ENCODE measurements at places on chromosomes 13 and 19.

DNA sequence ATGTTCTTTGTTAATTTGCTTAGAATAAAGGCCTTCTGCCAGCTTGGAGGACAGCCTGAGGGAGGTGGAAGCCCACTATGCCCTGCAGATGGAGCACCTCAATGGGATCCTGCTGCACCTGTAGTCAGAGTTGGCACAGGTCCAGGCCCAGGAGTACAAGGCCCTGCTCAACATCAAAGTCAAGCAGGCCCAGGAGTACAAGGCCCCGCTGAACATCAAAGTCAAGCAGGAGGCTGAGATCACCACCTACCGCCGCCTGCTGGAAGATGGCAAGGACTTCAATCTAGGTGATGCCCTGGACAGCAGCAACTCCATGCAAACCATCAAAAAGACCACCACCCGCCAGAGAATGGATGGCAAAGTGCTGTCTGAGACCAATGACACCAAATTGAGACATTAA is 41.7 kb downstream of the ZNF85 start:
- peak; percentile 65 for DNase-seq

GRCh38 chr19:48325265-48325910 is at the start of gene EMP3:
Gene EMP3 (plus strand): TSS chr19:48325552. CDS start chr19:48326845, 1,293 bp downstream.
- peak; percentile 92 for DNase-seq

DNA sequence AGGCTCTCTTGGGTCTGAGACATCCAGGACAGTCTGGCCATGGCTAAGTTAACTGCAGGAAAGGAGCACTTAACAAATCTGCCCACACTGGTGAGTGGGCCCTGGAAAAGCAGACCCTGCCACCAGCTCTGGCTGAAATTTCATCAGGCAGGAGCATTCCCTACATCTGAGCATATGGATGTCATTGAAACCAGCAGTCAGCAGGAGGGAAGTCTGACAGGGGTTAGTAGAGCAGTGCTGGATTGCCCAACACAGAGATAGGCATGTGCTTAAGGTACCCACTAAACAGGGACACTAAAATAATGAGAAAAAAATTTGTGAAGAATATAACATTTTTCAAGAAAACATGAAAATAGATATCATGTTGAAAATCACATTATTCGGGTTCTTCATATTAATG is 13.6 kb upstream of the ACOD1 start:
- DNase-seq: no peak

DNA sequence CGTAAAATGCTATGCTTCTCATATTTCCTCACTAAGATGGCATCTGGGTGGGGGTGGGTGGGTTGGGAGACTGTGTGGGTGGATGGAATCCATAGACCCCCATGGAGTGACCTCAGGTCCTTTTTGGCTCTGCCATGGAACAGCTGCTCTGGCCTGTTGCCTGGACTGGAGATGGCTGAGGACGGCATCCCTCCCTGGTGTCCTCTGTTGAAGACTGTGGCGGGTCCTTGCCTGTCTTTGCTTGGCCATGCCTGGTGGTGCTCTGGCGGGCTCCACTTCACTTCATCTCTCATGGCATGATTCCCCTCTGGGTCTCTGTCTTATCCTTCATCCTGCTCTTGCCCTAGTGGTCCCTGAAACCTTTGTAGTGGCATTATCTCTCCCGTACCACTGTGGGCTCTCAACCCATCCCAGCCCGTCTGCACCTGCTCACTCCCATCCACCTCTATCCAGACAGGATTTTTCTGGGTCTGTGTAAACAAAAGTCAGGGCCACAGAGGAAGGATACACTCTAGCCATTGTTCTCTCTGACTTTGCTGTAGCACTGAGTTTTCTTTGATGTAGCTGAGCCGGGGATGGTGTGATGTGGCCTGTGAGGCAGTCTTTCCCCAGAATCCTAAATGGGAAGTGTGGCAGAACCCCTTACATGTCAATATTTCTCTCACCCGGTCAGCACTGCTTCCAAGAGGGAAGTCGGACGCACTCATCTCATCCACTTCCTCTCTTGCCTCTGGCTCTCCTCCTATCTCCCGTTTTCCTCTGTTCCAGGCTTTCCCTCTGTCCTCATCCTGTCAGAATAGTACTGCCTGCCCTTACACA is 36.1 kb downstream of the WDFY2 start:
- DNase-seq: no peak

- no peak for DNase-seq
Observed at GRCh38 chr19:32459204-32459865, 53.8 kb downstream of the DPY19L3 start.

GRCh38 chr13:48318821-48319511 is 15.4 kb downstream of the RB1 start:
- DNase-seq: no peak

DNA sequence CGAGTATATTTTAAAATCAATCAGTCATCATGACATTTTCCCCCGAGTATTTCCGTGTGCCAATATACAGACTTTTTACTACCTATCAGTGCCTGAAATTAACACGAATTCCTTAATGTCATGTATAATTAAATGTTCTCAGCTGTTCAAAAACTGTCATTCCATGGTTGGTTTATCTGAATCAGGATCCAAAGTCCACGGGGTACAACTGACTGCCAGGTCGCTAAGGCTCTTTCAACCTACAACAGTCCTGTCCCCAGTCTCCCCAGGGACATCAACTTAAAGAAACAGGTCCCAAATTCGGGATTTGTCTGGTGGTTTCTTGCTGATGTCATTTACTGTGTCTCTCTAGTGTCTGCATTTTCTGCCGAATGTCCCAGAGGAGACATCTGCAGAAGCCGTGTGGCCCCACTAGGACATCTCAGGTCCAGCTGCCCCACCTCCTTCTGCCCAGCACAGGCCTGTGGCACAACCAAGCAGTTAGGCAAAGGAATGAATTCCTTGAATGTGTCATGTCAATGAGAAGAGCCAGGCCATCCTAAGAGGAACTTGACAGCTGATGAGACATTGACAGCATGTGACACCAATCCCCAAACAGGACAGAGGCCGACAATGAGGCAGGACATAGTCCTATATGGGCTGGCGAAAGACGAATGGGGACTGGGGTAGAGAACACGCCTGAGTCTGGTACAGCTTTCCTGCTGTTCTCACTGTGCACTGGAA is 109.5 kb downstream of the STK24 start:
- no peak for DNase-seq

DNA sequence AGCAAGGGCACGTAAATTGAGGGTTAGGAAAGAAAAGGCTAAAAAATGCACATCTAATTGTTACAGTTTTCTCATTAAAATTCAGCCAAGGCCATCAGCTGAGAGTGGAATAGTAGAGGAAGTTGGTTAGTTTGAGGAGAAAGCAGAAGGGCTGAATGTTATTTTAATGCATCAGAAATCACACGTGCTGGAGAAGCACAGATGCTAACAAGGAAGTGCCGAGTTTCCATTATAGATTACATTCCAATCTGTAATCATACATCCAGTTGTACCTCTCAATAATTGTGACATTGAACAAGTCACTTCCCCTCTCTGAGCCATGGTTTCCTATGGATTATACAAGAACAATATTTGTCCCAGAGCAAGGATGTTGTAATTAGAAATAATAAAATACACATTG is 25.1 kb downstream of the FPR3 start:
- DNase-seq: no peak

DNA sequence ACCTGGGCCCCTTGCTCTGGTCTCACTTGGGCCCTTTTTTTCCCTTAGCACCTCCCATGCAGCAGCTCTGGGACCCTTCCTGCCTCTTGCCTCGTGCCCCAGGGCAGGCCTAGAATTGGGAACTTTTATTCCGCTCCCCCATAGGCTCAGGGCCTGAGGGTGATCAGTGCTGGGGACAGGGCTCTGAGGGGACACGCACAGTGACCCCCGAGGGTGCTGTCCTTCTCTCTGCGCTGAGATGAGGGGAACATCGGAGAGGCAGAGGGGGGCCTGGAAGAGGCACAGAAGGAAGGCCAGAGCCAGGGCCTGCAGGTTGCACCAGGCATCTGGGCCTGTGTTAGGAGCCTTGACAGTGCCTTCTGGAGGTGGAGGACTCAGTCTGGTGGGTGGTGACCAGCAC is 10.8 kb downstream of the EPN1 start:
- DNase-seq: no peak

DNA sequence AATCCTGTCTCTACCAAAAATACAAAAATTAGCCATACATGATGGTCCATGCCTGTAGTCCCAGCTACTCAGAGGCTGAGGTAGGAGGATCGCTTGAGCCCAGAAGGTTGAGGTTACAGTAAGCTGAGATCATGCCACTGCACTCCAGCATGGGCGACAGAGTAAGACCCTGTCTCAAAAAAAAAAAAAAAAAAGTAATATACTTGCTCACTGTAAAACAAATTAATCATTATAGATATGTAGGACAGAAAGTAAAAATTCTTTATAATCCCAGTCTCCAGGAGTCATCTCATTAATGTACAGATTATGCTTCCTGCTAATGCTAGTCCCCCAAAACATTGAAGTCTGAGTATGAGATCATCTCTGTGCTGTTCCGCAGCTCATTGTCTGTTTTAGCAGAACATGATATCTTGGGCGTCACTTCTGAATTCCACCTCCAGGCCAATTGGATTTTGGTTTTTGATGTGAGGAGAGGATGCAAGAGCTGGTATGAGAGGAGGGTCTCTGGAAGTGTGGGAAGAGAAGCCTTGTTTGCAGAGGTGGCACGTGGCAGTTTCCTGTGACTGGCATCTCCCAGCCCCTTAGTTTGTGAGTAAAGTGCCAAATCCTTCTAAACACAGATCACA is 75.4 kb upstream of the NPAS1 start:
- no peak for DNase-seq

- no peak for DNase-seq
Observed at GRCh38 chr19:16698914-16699313, 20.7 kb upstream of the NWD1 start.

GRCh38 chr13:59746291-59746962 is 417.3 kb downstream of the DIAPH3 start:
- DNase-seq: no peak

- DNase-seq: no peak
Observed at GRCh38 chr19:23071147-23071511, 45.7 kb upstream of the ZNF730 start.

DNA sequence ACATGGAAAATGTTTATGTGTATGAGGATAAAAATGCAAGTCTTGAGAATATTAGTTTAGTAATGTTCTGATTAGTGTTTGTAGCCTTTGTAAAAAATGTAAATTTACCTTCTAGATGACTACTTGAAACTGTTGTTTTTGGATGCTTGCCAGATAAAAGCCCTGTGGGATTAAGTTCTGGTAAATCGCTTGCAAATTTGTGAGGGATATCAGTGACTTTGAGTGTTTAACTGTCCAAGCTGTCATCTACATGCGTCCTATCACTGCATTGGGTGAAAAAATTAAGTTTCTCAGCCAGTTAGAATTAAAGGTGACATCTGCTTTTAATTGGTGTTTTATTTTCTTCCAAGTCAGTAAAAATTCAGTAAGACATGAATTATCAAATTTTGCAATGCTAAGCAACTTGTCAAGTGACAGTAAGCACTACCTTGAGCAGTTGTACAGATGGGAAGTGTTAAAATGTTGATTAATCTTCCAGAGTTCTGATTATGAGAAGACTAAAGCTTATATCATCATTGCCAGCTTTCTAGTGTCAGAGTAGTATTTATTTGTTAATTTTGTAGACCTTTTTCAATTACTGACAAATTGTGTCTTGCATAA is 88.0 kb downstream of the PCCA start:
- DNase-seq: no peak

- DNase-seq: peak; percentile 40
Observed at GRCh38 chr19:52943134-52943883, 19.4 kb downstream of the ZNF816 start.

- no peak for DNase-seq
Observed at GRCh38 chr13:89846926-89847585, 1500.4 kb upstream of the MIR17HG start.

DNA sequence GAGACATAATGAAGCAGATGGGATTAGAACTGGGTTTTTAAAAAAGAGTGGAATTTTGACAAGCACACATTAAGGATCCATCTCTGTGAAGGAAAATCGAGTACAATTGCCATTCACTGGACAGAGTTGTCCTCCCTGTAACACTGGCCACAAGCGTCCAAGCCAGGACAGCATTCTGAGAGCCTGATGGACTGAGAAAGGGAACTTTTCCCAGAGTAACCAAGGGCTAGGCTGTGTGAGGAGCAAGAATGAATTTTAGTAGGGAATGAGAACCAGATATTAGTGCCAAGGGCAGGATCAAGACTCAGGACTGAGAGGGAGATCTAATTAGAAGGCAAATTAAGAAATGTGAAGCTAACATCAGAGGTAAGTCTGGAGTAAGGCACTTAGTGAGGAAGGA is 73.1 kb downstream of the DCLK1 start:
- DNase-seq: no peak

- no peak for DNase-seq
Observed at GRCh38 chr13:66821551-66821950, 408.6 kb downstream of the PCDH9 start.

GRCh38 chr13:111230385-111230930 is 90.0 kb upstream of the TEX29 start:
- peak; percentile 28 for DNase-seq

- DNase-seq: no peak
Observed at GRCh38 chr19:12055784-12056183, 3.0 kb upstream of the ZNF878 start.

GRCh38 chr13:49827891-49828290 is 35.4 kb upstream of the KPNA3 start:
- DNase-seq: no peak

DNA sequence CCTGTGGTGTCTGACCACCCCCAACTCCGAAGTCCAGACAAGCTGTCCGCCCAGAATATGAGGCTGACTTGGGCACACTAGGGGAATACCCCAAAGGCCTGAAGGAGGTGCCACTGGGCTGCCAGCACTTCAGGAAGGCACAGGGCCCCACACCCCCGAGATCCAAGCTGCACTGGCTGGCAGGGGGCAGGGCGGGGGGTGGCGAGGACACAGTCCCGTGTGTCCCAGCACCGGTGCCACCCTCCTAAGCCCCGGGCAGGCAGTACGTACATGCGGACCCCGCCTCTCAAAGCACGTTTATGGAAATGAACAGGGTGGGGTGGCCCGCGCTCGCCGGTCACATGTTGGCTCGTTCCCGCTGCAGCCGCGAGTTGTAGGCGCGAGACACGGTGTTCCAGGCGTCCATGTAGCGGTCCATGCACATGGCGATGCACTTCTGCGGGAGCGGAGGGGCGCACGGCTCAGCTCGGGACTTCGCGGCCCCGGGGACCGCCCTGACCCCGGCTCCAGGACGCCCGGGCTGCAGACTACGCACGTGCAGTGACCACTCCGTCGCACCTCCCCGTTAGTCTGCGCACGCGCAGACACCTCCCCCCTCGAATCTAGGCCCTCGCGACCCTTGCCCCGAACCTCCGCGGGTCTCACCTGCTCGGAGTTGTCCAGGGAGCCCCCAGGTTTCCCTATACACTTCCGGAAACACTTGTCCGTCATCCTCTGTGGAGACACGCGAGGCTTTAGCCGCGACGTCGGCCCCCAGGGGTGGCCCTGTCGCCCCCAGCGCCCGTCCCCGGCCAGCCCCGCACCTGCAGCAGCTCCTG is 566 bp downstream of the TIMM13 start:
- peak; percentile 85 for DNase-seq

- DNase-seq: no peak
Observed at GRCh38 chr13:97130190-97130589, 91.9 kb upstream of the MBNL2 start.
